ENCODE measurements at places on chromosomes 5 and 9.

GRCh38 chr5:26329562-26330189 lies 708.7 kb downstream of the CDH9 start:
- DNase-seq, result no peak

DNA sequence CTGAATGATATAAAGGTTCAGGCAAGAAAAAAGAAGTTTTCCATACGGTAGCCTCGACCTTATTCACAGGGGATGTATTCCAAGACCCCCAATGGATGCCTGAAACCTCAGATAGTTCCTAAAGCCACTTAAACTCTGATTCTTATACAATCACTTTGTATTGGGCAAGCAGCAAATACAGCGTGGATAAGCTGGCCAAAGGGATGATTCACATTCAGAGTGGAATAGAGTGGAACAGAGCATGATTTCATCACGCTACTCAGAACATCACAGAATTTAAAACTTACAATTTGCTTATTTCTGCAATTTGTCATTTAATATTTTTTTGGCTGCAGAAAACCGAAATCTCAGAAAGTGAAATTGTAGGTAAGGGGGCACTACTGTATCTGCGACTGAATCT lies 40.5 kb upstream of the CDH18 start:
- no peak for DNase-seq

DNA sequence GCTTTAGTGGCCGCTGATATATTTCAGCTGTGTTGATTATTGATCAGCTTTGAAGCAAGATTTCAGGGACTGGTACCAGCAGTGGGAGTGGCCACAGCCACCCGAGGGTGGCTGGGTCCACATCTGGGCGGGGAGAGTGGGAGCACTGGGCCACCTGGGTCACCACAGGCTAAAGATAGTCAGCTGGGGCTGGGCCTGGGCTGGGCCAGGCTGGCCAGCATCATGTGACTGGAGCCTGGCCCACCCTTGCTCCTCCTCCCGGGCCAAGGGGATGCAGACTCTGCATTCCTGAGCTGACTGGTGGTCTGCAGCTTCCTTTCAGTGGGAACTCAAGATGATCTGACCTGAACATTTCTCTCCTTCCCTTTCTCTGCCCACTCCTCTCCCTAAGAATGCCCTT lies 27.1 kb downstream of the LARP1 start:
- no peak for DNase-seq

DNA sequence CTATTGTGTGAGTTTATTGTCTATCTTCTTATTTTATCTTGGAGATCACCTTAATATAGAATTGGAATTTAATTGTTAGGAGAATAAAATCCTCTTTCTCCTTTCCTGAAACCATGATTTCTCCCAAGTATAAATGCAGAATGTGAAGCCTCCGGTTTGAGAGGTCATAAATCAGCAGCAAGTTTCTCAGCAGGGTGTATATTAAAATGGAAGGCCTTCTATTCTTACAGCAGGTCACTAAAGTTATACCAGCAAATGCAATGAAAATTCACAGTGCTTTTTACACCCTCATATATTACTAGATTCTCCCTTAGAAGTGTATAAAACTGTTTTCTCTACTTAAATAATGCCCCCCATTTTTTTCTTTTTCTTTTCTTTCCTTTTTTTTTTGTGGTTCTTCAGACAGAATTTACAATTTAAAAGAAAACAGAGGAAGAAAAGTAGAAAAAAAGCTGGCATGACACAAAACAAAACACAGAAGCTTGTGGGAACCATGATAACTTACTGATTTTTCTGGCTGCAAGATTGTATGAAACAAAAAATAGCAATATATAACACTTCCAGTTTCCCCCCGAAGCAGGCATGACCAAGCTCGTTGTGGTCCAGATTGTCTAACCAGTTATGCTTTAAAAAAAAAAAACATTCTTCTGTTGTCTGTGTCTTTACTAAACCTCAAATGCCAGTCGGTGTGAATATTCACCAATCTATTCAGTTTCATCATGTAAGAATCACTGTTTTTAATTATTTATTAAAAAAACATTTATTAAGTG lies 211.2 kb downstream of the RAB3C start:
- DNase-seq, result no peak

GRCh38 chr5:132017738-132018625 lies 6.5 kb upstream of the ACSL6 start:
- no peak for DNase-seq

DNA sequence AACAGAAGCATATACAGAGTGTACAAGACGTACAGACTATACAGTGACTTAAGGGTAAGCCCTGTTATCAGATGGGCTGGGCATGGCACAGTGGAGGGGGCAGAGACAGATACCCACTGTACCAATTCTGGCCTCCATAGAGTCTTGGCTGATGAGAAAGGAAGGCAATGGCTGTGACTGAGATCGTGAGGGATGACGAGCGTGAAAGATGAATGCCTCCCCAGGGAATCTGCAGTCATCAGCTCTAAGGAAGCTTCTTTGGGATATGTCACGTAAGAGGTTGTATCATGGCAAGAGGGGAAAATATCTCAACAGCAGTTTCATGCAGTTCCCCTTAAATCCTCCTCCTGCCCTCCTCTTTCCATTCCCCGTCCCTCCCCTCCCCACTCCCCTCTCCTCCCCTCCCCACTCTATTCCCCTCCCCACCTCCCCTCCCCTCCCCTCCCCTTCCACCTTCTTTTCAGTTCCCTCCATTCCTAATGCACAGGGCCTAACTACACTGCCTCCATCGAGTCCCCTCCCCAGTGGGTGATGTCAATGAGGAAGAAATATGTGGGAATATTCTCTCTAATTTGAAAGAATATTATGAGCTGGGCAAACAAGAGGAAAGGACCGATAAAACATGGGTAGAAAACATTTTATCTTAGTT lies 226.4 kb upstream of the DAP start:
- no peak for DNase-seq

- DNase-seq, result no peak
Measured at GRCh38 chr9:90880669-90881068, 79.0 kb downstream of the SYK start.

- peak; percentile 59 for DNase-seq
Measured at GRCh38 chr5:1536322-1536845, 12.6 kb upstream of the LPCAT1 start.

- no peak for DNase-seq
Measured at GRCh38 chr9:128149001-128149701, at the start of gene LCN2. TSS of gene LCN2 (plus strand) at chr9:128149453. CDS start at chr9:128149526, 73 bp downstream.

- no peak for DNase-seq
Measured at GRCh38 chr5:13427827-13428557, 516.5 kb downstream of the DNAH5 start.

- no peak for DNase-seq
Measured at GRCh38 chr5:18270635-18271338, 636.5 kb downstream of the TAF11L14 start.

GRCh38 chr9:130431536-130432303 lies 13.0 kb upstream of the ASS1 start:
- no peak for DNase-seq

- DNase-seq, result no peak
Measured at GRCh38 chr5:142571371-142571770, 114.5 kb downstream of the FGF1 start.

DNA sequence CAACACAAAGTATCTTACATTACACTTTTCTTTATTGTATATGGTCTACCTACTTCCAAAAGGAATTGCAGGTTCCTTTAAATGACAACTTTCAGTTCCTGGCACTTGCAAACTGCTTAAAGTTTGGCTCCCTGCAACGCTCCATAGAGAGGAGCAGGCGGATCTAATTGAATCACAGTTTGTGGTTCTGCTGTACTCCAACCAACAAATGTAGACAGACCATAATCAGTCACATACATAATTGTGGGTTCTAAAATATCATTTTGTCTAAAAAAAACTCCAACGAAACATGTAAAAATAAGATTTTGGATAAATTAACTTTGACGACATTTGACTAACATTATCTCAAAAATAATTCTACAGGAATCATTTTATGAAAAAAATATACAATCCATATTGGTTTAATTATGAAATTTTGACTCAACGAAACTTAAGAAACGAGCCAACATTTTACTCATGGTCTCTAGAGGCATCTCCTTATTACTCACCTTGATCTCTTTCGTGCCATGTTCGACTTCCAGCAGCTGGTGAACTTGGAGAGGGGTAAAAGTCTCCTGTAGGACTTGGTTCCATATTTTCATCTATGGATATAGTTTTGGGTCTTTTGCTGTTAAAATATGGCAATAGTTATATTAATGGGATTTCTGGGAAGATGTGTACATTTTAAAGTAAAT lies 167.6 kb downstream of the NFIB start:
- DNase-seq, result no peak

DNA sequence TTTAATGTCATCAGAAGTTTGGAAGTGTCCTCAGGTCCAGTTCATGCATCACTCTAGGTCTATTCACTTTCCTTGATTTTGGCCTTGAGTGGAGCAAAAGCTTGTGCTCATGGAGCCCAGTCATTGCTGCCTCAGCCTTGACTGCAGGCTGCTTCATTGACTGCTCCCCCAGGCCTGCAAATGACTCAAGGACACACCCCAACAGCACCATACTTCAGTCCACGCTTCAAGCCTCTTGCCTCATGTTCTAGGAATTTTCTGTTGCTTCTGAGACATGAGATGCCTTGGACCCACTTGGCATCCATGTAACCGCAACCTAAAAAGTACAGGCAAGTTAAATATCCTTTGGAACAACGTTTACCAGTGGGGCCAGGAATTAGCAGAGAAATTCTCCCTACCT lies 193.7 kb downstream of the PIK3R1 start:
- DNase-seq, result no peak

GRCh38 chr9:97880336-97880735 lies 27.3 kb downstream of the FOXE1 start:
- DNase-seq, result no peak

DNA sequence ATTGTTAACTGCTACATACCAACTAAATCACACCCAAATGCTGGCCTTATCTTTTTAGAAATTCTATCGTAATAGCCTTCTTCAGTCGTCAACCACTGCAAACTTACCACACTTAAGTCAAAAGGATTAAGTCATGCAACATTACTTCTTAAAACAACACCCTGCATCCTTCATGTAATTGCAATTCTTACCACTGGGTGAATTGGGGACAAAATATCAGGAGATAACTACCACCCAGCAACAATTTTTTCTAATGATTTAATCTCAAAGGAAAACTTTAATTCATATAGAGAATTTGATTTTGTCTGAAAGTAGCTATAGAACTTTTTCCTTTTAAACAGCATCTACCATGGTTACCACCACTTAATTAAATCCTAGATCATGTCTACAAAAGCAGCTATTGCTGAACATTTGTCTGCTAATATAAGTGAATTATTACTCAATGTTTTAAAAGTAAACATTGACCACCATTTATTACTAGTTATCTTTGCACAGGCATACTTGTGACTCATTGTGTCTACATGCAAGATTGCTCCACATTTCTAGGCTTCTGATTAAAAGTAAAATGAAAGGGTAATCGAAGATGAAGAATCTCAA lies 10.5 kb downstream of the MLLT3 start:
- DNase-seq, result no peak

GRCh38 chr9:93711002-93711401 lies 134.6 kb downstream of the PHF2 start:
- no peak for DNase-seq

DNA sequence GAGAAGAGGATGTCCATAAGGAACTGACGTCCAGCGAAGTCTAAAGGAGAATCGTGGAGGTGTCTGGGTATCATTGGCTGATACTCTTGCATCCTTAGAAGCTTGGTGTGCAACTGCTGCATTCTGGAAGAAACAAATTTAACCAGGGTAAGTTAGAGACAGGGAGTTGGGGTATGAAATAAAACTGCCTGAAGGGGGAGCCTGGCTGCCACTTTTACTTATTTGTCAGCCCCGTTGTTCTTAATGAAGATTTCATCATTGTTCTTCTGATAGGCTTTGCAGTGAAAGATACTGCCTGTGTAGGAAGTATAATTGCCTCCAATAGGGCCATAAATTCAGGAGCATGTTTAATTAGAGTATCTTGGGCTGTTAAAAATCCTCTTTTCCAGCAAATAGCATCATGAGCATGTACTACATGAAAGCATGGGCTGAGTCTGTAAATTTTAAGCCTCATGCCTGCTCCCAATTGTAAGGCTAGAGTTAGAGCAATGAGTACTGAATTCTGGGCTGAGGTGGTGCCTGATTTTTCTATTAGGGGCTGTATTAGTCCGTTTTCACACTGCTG lies 1264.5 kb upstream of the ACO1 start:
- no peak for DNase-seq

DNA sequence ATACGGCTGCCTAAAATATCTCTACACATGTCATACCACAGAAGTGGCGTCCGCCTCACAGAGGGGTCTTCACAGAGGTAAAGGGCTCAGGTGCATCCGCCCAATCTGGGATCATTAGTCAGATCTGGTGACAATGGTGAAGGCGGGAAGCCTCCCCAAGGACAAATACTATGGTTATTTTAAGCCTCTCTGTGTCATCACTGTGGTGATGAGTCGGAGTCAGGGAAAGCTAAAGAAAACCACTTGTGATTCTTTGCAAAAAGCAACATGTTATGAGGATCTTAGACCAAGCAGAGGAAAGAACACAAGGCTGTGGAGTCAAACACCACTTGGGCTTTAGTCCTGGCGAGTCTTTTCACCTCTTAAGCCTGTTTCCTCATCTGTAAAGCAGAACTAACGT lies 190.4 kb downstream of the DRD1 start:
- no peak for DNase-seq

DNA sequence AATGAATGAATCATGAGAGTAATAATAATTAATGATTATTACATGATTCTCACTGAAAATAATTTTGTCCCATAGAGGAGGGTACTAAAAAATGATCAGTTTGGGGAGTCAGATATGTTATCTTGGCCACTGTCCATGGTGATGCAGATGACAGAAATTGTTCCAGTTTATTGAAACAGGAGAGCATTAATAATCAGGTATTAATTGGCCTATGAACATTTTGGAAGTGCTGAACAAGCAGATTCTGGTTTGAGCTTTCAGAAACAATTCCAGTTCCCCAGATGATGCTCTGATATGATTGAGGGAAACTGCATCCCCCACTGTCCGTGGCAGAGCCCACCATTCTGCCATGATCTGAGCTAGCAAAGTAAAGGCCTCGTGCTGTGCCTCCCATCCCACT lies 345.2 kb downstream of the ZSWIM6 start:
- no peak for DNase-seq
